ENCODE measurements at places on chromosomes 1 and 21.

- no peak for DNase-seq
These were observed 15.0 kb downstream of the ZNF124 start for GRCh38 chr1:247156787-247157232.

DNA sequence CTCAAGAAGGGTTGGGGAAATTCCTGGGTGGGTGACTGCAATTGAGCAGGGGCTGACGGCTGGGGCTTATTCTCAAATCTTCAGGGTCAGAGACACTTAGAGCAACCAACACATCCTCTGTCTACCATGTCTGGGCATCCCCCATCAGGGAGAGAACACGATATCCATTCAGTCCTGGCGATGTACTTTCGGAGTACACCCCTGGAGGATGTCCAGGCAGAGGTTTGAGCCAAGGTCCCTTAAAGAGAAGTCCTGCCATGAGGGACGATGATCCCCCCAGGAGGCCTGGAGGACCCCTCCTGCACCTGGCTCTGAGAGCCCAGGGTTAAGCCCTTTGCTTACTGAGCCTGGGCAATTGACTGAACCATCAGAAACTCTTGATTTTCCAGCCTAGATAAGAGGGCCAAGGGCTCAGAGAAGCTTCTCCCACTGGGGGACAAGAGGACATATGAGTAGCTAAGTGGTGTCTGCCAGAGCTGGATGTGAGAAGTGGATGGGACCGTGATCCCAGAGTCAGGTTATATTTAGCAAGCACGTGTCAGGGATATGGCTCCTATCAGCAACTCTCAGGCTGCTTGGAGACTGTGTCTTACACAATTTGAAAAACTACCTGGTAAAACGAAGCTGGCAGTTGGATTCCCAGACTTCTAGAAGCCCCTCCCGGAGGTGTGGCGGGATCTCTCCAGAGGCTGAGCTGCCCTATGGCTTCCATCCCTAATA, 253.3 kb upstream of the VAMP3 start:
- DNase-seq: no peak

- peak; percentile 46 for DNase-seq
These were observed 94.5 kb downstream of the SYT2 start for GRCh38 chr1:202615501-202616354.

GRCh38 chr1:12163210-12163609, 3.6 kb upstream of the TNFRSF1B start:
- DNase-seq: no peak

DNA sequence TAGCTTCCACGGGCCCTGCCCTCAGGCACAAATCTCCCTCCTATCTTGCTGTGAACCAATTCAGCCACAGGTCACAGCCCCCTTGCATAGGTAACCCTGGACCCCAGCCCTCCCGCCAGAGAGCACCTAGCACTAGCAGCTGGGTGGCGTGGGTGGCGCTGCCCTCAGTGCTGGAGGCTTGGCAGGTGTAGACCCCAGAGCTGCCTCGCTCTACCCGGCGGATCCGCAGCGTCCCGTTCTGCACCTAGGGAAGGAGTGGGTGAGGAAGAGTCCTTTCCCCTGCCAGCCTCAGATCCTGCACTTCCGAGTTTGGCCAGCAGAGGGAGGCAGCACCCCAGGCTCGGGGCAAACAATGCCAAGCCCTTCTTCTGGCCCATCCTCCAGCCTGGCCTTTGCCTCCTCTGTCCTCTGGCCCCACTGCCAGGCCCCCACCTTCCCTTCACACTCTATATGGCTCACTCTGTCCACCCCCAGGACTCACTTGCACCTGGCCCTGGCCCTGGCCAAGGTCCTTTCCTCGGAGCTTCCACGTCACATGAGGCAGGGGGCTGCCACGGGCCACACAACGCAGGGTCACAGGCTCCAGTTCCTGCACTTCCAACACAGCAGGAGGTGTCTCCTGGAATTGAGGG, 9.0 kb downstream of the IGSF9 start:
- no peak for DNase-seq

DNA sequence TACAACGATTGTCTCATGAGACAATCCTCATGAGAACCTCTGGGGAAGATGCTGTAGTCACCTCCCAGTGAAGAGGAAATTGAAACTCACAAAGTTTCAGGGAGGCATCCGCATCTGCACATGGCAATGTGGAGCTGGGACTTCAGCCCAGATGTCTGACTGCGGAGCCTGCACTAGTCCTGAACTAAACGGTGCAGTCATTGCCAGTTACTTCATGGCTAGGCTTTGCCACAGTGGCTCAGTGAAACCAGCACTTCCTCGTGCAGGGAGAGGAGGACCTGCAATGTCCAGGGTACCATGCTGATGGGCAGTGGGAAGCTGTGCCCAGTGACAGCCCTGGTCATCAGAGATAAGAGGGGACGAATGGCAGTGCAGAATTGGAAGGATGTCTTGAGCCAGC, 40.7 kb upstream of the ETS2 start:
- no peak for DNase-seq

DNA sequence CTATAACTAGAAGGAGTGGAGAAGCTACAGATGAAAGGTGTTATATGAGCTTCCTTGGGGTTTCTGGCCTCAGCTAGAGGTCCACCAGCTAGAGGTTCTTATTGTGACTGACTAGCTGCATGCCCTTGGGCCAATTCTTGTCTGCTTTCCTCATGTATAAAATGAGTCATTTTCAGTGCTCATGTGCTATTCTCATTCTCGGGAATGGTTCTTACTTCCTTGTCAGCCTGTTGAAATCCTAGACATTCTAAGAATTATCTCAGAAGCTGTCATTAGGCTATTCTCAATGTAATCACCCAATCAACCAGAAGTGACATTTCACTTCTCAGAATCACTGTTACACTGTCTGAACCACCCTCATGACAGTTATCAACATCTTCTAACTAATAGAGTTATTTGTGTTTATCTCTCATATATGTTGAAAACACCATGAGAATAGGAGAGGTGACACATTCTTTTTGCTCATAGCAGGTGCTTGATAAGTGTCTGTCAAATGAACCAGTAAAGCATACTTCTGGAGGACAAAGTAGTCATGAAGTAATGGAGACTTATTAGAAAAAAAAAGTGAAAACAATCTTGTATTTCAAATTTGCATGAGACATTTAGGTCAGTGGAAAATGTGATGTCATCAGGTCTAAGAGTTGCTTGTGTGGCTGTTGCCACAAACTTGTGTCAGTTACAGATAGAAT, 122.8 kb upstream of the IVNS1ABP start:
- peak; percentile 92 for DNase-seq

- no peak for DNase-seq
These were observed 1.9 kb upstream of the CNKSR1 start for GRCh38 chr1:26175346-26175745.

DNA sequence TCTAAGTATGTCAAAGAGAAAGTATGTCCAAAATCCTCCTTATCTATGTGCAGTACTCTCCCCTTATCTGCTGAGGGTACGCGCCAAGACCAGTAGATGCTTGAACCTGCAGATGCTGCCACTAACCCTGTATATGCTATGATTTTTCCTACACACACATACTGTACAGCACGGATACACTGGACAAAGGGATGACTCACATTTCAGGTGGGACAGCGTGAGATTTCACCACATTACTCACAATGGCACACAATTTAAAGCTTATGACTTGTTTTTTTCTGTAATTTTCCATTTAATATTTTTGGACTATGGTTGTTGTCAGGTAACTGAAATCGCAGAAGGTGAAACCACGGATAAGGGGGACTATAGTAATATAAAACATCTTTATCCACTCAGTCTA, 4.1 kb downstream of the ORC1 start:
- no peak for DNase-seq

GRCh38 chr1:157505481-157506272, 46.6 kb downstream of the FCRL5 start:
- DNase-seq: peak; percentile 72

GRCh38 chr1:24562625-24563024, 6.7 kb downstream of the NCMAP start:
- no peak for DNase-seq

GRCh38 chr1:204439621-204440375, 28.2 kb upstream of the PPP1R15B start:
- no peak for DNase-seq

DNA sequence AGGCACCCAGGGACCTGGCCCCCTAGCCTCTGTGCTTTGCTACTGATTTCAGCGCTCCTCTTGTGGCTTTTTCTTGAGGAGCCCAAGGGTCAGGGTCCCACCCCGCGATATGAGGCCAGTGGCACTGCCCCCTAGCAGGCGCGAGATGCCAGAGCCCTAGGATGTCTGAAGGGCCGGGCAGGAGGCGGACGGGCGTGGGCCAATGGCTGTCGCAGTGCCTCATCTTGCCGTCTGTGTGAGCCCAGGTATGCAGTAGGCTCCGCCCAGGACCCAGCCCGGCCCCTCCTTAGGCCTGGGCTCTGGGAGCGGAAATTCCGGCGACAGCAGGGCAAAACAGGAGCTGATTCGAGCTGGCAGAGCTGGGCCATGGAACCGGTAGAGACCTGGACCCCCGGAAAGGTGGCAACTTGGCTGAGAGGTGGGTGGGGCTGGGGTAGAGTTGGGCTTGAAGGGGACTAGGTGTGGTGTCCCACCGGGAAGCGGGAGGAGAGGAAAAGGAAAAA, at the start of gene CNKSR1:
Gene CNKSR1, plus strand, starts transcription at position 310 of the 503 bp plus-strand sequence. Its CDS starts 57 bp downstream, at position 367.
- no peak for DNase-seq

DNA sequence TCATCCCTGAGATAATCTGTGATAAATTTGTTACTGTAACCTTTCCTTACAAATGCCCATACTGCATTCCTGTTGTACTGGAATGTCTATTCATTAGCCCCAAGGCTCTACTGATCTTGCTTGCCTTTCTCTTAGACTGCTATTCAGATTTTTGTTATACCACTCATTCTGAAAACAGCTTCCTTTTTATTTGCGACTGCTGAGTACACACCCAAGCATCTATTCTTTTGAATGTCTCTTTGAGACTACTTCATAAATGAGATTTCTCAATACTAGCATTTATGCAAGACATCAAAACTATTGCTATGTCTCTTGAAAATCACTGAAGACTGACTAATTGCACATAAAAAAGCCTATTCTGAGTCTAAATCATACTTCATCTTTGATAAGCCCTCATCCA, 38.6 kb downstream of the DENND1B start:
- DNase-seq: peak; percentile 88

DNA sequence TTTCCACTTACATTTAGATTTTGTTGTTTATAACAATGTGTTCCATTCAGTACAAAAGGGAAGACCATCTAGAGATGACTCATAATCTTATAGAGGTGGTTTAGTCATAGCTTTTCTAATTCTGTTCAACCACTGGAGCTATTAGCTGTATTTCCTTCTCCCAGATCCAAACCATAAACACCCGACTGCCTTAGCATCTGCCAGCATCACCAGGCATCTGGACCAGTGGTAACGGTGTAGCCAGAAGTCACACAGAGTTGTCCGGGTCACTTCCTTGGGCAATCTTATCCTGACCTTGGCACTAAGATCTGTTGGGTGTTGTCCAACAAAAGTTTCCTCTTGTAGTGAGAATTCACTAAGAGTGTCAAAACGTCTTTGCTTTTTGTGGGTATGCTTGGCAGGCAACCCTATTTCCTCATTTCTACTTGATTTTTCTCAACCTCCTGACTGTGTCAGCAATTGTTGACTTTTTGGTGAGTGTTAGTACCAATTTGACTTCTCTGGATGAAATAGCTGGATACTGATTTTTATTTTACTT, 372.1 kb upstream of the B3GALT2 start:
- peak; percentile 78 for DNase-seq

- no peak for DNase-seq
These were observed 173 bp downstream of the FABP3 start for GRCh38 chr1:31372751-31373055.

GRCh38 chr1:100077531-100077930, 55.2 kb downstream of the SASS6 start:
- no peak for DNase-seq

- DNase-seq: peak; percentile 52
These were observed 43.8 kb downstream of the DDR2 start for GRCh38 chr1:162676087-162676486.

DNA sequence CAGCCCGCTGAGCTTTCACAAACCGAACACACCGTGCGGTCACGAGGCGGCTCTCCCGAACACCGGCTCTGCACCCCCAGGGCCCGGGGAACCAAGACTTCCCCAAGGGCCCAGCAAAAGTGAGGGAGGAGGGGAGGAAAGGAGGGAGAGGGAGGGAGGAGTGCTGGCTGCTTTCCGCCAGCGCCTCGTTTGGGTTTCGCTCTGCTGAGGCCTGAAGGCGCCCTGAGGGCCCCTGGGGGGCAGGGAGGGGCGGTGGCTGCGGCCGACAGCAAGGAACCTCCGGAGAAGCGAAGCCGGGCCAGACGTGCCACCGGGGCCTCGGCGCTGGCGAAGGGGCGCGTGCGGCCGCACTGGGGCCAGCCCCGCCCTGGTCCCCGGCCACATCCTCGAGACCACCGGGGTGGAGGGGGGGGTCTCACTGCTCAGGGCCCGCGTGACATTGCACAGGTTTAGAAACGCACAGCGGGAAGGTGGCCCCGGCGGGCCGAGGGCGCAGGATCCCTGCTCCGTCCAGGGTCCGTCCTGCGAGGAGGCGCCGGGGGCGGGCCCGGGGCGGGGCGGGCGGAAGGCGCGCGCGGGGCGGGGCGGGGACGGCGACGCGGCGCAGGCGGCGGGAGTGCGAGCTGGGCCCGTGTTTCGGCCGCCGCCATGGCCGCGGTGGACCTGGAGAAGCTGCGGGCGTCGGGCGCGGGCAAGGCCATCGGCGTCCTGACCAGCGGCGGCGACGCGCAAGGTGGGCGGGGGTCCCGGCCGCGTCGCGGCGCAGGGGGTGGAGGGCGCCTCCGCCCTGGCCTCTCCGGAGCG, at the start of gene PFKL:
Gene PFKL, plus strand, starts transcription at position 596 of the 804 bp plus-strand sequence. Its CDS starts 53 bp downstream, at position 649.
- DNase-seq: peak; percentile 22

- DNase-seq: no peak
These were observed 80.0 kb downstream of the ADGRL2 start for GRCh38 chr1:81880781-81881180.

- no peak for DNase-seq
These were observed 716 bp downstream of the OLIG2 start for GRCh38 chr21:33026443-33026858.

DNA sequence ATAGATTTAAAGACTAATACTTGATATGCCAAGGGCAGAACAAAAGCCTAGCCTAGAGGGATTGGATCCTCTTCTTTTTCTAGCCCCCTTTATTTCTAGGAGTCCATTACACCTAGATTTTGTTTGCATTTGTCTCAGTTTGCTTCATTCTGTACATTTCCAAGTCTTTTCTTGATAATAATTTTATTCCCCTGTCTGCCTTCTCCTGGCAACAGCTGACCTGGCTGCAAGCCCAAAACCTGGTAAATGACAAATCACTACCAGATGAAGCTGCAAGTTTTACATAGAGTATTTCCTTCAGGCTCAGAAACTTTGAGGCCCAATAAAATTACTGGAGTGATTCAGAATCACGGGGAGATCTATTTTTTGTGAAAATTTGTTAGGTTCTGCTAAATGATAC, 36.5 kb upstream of the LHX8 start:
- DNase-seq: no peak

Measured in HFFc6 (cell line).